Activated T-helper 2 cell treated with anti-CD3 and anti-CD28 coated beads, Interferon-gamma antibody, Interleukin-2, Interleukin-4, amounts not matched to agents 10 μg/mL and 5 μg/mL and 100 μg/mL, durations not matched to agents 14 hours and 24 hours and 36 hours (primary cell): ENCODE measurements at places on chromosomes 11 and 22. TPM values are rescaled to one million over a fixed set of nuclear protein-coding genes. Genes with fewer than 3 reads are reported as not detected.

Gene GAB4
- 0.07 TPM in 1 of 2 replicates, not detected in the other for total RNA-seq

Gene C22orf23
- total RNA-seq: not detected in 2 replicates

Gene MS4A14
- not detected in 2 replicates for total RNA-seq

Gene OR52H1
- 0.30 TPM in 1 of 2 replicates, not detected in the other for total RNA-seq

Gene SYT13
- not detected in 2 replicates for total RNA-seq

Gene SEZ6L
- not detected in 2 replicates for total RNA-seq
